ENCODE measurements at places on chromosomes 6 and 20. TPM values are rescaled to one million over a fixed set of nuclear protein-coding genes. Genes with fewer than 3 reads are reported as not detected.

- DNase-seq = no peak
Observed at GRCh38 chr20:2139250-2139649, 37.6 kb downstream of the STK35 start.

Gene IPCEF1
- 0.02 TPM for polyA plus RNA-seq

Gene ARMC2
- 2.4 TPM for polyA plus RNA-seq

- no peak for DNase-seq
Observed at GRCh38 chr6:7701212-7701834, 24.6 kb upstream of the BMP6 start.

DNA sequence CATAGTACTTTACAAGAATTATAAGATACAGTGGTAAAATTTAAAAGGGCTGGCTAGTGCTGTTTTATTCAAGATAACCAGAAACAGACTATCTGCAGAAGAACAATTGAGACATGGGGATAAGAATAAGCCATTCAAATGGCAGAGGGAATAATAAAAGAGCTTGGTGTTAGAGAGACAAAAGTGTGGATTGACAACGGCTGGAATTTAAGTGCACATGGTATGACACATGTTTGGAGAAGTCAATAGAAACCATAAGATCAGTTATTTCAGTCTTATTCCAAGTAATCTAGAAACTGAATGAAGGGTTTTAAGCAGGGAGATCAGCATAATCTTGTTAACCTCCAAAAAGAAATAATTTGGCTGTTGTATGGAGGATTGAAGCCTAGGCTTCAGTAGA lies 1205.5 kb upstream of the CITED2 start:
- no peak for DNase-seq

Gene PNRC1
- polyA plus RNA-seq = 5.6 TPM

GRCh38 chr6:33571637-33572316 lies 8.3 kb downstream of the BAK1 start:
- no peak for DNase-seq

DNA sequence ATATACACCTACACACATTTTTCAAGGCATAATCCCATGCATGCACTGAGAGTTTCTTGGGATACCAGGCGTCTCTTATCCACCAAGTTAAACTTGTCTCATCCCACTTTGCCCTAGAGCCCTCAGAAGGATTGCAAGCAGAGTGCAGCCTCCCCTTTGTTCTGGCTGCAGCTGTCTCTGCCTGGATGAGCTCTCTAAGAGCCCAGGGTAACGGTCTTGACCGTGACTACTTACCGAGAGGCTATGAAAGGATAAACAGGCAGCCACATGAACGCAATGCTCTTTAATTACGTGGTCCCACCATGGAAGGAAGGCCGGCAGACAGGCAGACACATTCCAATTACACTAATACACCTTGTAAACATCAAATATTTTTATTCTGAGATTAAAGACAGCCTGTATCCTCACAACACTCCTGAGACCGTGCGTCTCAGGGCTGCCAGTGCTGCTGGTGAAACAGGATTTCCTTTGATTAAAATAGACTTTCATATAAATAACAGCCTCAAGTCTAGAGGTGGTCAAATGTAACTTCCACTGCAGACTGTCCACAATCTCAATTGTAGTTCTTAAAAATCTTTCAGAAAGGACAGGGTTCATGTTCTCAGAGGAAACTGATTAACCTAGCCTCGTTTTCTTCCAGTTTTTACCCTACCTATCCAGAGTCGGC lies 210.0 kb upstream of the PRDM1 start:
- DNase-seq = no peak

Measured in BJ (cell line).